ENCODE measurements at places on chromosomes 3 and 15. TPM values are rescaled to one million over a fixed set of nuclear protein-coding genes. Genes with fewer than 3 reads are reported as not detected.

The GOLGA8Q gene
- total RNA-seq, result 1.1 TPM

The B3GNT5 gene
- 3.7 TPM for total RNA-seq

The GNAT1 gene
- total RNA-seq, result not detected

The LAMB2 gene
- total RNA-seq, result 2,279 TPM

The LNP1 gene
- total RNA-seq, result 2.9 TPM
